ENCODE measurements at places on chromosomes 6 and 20.
A peak's percentile ranks its signal among the peaks of the same experiment; 100 is the strongest.

GRCh38 chr6:37243816-37244370, 13.7 kb upstream of the TBC1D22B start:
- DNase-seq = no peak

DNA sequence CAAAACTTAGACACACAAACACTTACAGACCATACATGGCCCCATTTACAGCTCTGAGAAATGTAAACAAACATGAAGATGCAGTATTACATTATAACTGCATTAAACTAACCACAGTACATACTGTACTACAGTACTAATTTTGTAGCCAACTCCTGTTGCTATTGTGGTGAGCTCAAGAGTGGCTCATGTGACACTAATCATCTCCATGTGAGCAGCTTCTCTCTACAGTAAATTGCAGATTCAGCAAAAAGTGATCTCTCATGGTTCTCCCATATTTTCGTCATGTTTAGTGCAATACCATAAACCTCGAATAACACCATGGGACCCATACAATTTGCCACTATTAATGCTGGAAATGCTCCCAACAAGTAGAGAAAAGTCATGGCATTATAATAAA, 860.4 kb downstream of the EPHA7 start:
- DNase-seq = peak; percentile 51

DNA sequence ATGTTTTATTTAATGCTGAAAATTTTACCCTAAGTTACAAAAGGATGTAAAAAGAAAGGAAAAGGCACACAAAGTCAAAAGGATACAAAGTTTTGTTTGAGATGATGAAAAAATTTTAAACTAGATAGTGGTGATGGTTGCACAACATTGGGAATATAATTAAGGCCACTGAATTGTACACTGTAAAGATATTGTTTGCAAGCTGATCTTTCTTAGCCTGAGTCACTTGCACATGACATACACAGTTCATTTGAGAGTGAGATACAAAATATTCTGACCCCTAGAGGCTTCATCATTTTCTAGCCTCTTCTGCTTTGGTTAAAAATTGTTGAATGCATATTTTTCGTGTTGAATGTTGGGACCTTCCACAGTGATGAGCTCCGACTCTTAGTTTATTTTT, 462.6 kb downstream of the HDGFL1 start:
- DNase-seq = peak; percentile 5

DNA sequence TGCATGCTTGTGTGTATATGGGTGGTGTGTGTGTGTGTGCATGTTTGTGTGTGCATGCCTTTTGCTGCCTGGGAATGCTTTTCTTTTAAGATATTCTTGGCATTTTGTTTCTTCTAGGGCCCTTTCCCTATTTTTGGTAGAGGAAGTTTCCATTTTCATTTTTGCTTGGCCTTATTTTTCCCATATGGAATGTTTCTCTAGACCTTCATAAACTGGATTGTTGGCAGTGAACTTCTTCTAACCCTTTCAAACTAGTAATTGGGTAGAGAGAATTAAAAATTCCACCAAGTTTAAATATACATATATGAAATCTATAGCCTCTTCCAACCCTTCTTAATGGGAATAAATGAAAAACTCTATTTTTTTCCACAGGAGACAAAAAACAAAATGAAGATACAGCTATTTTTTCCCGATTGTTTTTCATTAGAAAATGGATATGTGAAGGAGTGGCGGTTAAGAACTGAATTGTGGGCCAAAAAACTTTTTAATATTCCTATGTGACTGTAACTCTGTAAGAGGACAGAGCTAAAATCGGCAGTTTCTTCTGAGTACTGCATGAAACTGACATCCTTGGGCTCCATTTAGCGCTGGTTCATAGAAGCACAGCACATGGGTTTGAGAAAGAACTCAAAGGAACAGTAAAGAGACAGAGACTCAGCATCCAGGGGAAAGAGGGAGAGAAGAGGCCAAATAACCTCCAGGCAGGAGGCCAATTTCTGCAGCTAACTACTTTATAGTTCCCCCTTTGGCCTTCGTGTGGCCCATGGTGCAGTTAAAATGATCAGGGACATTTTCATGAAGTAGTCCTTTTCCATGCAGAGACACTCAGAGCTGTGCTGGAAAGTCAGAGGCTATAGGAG, 102.1 kb downstream of the TMEM170B start:
- DNase-seq = no peak

GRCh38 chr20:58651559-58651945, 469 bp downstream of the STX16 start:
- no peak for DNase-seq

DNA sequence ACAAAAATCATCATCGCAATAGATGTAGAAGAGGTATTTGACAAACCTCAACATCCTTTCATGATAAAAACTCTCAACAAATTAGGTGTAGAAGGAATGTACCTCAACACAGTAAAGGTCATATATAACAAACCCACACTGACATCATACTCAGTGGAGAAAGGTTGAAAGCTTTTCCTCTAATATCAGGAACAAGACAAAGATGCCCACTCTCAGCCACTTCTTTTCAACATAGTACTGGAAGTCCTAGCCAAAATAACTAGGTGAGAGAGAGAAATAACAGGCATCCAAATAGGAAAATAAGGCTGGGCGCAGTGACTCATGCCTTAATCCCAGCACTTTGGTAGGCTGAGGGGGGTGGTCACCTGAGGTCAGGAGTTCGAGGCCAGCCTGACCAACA, 95.8 kb downstream of the ZDHHC14 start:
- no peak for DNase-seq

Measured in mesenchymal stem cell (in vitro differentiated cells and primary cell).